Stimulated activated CD8-positive, alpha-beta memory T cell treated with anti-CD3 and anti-CD28 coated beads, Interleukin-4, amount 100 ng/mL, for 1 hour (primary cell): ENCODE measurements at places on chromosomes 4 and X.

DNA sequence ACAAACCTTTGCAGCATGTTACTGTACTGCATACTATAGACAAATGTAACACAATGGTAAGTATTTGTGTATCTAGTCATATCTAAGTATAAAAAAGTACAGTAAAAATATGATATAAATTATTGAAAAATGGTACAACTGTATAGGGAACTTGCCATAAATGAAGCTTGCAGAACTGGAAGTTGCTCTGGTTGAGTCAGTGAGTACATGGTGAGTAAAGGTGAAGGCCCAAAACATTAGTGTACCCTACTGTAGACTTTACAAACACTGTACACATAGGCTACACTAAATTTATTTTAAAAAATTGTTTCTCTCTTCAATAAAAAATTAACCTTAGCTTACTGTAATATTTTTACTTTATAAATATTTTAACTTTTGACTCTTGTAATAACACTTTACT is 25.8 kb downstream of the SPIN3 start:
- DNase-seq: no peak

DNA sequence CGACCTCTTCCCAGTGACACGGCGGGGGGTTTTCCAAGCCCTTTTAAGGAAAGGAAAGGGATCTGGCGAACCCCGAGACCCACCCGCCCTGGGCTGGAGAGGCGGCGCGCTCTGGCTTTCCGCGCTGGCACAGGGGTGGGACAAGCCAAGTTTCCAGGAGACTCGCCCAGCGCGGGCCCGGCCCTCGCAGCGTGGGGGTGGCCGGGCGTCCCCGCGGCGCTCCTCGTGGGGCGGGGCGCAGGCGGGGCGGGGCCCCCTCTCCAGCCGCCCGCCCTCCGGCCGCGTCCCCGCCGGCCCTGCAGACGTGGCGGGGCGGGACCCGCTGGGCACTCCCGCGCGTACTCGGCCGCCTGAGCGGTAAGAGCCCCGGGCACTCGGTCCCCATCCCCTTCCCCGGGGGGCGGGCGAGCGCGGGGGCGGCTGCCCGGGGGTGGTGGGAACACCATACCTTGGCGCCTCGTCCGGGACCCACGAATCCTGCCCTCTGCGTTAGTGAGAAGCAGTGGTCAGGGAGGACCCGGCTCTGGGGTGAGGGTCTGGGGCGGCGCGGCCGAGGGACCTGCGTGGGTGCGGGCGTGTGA is at the start of gene FAM114A1:
FAM114A1 (plus strand) TSS at position 329 of the 581 bp plus-strand sequence. CDS start 10,273 bp downstream, outside the sequence.
- no peak for DNase-seq

- no peak for DNase-seq
These were observed 30.6 kb downstream of the THAP9 start for GRCh38 chr4:82930848-82931755.

DNA sequence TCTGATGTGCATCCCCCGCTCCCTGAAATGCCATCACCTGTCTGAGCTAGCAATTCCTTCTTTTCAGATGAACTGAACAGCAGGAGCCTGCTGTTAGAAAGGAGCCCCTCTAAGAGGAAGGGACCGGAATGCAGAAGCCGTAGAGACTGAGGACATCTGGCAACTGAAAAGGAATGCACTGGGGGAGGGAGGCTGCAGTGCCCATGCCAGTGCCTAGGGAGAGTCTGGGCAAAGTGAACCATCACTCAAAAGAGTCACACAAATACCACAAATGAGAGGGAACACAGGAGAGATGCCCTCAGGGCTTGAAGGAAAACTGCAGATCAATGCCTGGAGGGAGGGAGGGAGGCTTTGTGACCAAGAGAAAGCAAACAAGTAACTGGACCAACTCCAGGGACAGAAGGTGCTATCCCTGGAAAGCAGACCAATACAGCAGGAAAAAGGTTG is 93.9 kb upstream of the CBR4 start:
- no peak for DNase-seq

DNA sequence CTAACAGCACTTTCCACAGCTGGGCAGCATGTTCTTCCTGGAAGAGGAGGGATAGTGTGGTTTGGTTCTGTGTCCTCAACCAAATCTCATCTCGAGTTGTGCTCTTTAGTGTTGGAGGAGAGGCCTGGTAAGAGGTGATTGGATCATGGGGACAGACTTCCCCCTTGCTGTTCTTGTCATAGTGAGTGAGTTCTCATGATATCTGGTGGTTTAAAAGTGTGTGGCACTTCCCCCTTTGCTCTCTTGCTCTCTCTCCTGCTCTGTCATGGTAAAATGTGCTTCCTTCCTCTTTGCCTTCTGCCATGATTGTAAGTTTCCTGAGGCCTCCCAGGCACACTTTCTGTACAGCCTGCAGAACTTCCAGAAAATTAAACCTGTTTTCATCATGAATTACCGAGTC is 133.7 kb upstream of the NDP start:
- DNase-seq: no peak

GRCh38 chr4:21811565-21811964 is 137.0 kb downstream of the KCNIP4 start:
- DNase-seq: no peak

DNA sequence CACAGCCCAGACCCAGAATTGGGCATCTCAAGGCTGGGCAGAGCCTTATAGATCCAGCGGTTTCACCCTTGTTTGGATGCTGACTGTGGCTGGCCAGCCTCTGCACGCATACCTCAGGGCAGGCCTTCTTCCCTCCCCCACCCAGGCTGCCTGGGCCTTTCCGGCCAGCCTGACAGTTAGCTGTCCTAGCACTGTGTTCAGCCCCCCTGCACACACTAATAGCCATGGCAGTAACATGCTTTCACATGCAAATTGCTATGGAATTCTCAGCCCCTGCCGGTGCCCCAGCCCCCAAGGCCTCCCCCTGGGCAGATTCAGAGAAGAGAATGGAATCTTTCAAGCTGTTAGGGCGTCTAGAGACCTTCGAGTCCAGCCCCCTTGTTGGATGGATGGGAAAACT is 17.7 kb downstream of the EFNB1 start:
- no peak for DNase-seq

DNA sequence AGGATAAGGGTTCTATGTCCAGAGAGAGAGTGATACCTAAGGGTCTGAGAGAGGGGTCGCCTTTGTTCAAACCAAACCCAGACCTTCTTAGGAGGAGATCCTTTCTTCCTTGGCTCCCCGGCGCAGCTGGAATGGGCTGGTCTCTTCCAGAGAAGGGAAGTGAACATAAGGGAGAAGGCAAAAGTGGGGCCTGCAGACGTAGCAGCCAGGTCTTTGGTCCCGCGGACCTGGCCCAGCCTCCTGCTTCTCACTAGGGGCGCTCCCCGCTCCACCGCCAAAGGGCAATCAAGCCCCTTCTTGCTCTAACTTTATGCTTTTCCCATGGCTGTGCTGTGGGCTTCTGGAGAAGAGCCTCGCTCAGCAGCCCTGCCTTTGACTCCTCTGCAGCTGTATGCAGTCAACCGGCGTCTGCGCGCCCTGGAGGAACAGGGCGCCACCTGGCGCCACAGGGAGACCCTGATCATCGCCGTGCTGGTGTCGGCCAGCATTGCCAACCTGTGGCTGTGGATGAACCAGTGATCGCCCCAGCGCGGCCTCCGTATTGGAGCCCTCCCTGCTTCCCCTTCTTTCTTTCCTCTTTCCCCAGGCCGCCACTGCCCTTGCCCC is 6.5 kb downstream of the FATE1 start:
- no peak for DNase-seq

GRCh38 chr4:28225050-28225449 is 1364.4 kb downstream of the STIM2 start:
- DNase-seq: no peak

- no peak for DNase-seq
These were observed 59.1 kb downstream of the LUZP4 start for GRCh38 chrX:115348446-115349225.

DNA sequence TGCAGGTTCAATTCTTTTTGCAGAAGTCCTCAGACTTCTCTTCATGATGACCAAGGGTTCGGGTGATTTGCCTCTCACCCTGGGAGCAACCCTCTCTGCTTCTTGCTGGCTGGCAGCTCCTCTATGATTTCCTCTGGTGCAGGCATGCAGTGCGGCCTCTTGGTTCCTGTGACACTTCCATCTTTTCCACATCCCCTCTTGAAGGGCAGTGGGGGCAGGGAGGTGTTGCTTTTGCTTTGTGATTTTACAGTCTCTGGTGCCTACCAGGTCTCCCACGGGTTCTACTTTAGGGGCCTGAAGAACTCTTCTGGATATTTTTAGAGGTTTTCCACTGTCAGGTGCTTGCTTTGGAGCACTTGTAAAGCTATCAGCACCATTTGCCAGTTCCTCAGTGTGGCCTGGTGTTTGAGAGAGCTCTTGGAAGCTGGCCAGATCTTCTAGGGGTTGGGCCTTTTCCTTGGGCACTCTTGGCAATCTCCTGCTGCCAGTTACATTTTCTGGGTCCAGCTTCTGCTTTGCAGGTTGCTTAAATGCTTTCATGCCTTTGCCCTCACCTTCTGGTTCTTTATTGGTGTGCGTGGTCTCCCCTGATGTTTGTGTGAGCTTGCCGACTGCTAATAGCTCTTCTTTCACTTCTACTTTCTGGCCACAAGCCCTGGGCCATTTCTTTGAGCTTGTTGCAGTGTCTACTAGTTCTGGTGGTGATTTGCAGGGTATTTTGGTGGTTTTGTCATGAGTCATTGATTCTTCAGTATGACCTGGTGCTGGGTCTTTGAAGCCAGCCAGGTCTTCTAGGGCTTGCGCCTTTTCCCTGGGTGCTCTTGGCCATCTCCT is 11.5 kb upstream of the CHST7 start:
- no peak for DNase-seq

GRCh38 chr4:21544415-21544814 is 404.2 kb downstream of the KCNIP4 start:
- no peak for DNase-seq

- DNase-seq: no peak
These were observed 39.7 kb upstream of the TBC1D14 start for GRCh38 chr4:6869944-6870343.

DNA sequence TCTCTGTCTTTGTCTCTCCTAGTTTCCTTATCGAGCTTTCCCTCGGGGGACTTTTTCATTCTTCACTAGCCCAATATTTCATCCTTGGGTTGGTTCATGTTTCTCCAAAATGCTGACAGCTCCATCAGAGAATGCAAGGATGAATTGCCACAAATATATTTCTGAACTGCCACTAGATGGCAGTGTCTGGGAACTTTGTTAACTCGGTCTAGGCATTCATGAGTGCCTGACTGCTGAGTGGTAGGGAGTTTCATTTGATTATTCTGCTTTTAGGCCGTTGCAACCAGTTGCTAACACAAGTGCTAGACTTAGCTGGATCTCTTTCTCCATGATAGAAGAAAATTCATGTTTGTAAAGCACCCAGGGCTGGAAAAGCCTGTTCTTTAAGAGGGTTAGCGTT is 73.5 kb upstream of the RAP2C start:
- no peak for DNase-seq

- DNase-seq: no peak
These were observed 84.2 kb upstream of the EGFL6 start for GRCh38 chrX:13485167-13485566.
